ENCODE measurements at places on chromosomes 11 and 22.

DNA sequence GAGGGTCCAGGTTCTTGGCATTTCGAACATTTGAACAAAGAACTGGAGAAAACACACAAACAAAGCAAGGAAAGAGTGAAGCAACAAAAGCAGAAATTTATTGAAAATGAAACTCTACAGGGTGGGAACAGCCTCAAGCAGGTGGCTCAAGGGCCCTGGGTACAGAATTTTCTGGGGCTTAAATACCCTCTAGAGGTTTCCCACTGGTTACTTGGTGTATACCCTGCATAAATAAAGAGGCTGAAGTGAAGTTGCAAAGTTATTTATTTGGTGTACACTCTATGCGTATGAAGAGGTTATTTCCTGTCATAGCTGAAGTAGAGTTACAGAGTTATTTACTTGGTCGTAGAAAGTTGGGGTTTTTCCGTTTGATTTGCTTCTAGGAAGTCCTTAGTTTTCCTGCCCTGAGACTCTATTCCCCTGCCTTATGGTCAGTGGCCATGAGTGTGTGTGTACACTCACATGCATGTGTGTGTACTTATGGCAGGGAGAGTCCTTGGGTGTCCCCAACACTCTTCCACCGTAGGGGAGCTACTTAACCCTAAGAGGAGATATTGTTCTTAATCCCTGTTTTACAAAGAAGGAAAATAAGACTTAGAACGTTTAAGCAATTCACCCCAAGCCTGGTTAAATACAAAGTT is 5.6 kb upstream of the SMCO4 start:
- no peak for DNase-seq

GRCh38 chr11:83336993-83337392 is 50.8 kb upstream of the CCDC90B start:
- DNase-seq: no peak

DNA sequence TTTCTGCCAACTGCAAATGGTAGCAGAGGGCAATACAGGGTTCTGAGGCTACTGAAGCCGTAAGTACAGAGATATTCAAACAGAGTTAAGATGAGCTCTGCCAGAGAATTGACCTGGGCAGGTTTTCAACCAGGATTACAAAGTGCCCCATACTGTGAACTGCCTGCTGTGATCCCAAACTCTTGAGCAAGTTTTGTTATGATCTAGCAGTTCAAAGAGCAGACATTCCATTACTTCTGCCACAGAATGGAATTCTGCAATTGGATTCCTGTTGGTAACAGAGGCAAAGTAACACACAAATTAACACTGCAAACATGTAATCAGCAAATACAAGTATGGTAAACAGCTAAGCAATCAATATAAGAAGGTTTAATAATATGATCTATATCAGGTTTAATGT is 31.2 kb downstream of the ALG9 start:
- no peak for DNase-seq

DNA sequence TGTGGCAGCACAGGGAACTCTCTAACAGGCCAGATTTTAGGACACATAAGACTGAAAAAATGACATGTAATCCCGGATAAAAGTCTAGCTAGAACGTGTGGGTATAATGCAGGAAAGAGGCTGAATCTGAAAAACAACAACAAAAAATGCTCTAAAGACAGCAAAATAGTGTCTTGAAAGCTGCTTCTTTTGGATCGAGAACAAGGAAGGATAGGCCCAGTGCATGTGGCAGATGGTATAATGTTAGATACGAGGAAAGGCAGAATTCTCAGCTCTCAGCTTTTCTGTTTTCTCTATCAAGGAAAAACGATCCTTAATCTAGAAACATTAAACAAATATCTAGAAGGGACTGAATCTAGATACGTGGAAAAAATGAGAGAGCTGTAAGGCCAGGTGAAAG is 33.8 kb upstream of the PARVA start:
- DNase-seq: no peak

DNA sequence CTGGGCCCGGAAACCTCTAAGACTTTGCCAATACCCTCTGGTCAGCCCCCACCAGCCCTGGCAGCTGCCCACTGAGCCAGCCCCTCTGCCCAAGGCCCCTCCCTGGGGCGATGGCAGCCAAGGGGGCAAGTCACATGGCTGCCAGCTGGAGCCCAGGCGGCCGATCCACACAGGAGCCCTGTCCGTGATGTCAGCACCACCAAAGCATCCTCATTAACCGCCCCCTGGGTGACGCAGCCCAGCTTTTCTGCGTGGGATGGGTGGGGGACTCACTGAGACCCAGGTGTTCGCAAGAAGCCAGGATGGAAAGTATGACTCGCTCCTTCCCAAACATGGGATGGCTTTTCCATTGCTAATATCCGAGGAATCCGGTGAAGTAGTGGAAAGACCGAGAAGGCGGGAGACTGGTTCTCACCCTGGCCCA is 46.6 kb upstream of the WNT7B start:
- DNase-seq: no peak

DNA sequence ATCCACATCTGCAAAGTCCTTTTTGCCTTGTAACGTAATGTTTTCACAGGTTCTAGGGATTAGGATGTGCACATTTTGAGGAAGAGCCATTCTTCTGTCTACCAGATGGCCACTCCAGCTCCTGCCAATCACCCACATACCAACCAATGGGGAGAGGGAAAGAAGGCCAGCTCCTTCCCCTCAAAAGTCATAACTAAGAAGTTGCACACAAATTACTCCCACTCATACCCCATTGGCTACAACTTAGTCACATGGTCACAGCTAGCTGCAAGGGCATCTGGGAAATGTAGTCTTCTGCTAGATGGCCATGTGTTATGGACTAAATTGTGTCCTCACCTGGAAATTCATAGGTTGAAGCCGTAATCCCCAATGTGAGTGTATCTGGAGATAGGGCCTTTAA is 15.4 kb upstream of the MYOD1 start:
- no peak for DNase-seq

GRCh38 chr11:33842236-33842915 is 49.5 kb downstream of the LMO2 start:
- DNase-seq: no peak

- DNase-seq: no peak
Observed at GRCh38 chr11:77203901-77204753, 76.1 kb downstream of the MYO7A start.

DNA sequence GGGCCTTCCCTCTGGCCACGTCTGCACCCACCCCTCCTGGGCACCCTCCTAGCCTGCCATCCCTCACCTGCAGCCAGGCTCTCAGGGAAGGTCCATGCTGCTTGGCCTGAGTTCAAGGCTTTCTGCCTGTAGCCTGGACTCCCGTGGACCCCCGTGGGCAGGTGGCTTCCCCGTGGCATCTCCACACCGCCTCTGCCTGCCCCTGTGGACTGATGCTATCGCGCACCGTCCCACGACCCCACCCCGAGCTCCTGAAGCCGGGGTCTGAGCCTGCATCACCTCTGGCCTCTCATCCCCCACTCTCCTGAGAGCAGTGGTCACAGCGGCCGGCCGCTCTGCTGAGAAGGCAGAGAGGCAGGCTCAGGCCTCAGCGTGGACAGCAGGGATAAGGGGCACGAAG is 4.5 kb downstream of the IFITM5 start:
- no peak for DNase-seq

GRCh38 chr22:48068323-48068885 is 1306.0 kb downstream of the TBC1D22A start:
- no peak for DNase-seq

GRCh38 chr11:3944198-3944597 is 88.7 kb downstream of the STIM1 start:
- no peak for DNase-seq

DNA sequence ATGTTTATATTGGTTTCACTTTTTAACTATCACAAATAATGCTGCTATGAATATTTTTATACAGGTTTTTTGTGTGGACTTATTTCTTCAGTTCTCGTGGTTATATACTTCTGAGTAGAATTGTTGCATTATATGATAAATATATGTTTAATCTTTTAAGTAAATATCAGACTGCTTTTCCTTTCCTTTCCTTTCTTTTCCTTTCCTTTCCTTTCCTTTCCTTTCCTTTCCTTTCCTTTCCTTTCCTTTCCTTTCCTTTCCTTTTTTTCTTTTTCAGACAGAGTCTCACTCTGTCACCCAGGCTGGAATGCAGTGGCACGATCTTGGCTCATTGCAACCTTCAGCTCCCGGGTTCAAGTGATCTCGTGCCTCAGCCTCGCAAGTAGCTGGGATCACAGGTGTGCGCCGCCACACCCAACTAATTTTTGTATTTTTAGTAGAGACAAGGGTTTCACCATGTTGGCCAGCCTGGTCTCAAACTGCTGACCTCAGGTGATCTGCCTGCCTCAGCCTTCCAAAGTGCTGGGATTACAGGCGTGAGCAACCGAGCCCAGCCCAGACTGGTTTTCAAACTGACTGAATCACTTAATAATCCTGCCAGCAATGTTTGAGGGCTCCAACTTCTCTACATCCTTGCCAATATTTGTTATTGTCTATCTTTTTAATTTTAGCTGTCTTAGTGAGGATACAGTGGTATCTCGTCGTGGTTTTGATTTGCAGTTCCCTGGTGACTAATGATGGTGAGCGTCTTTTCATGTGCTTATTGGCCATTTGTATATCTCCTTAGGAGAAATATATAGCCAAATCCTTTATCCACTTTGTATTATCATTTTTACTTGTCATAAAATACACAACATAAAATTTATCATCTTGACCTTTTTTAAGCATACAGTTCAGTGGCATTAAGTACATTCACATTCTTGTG is 21.9 kb downstream of the HTR3B start:
- DNase-seq: no peak

- DNase-seq: no peak
Observed at GRCh38 chr11:113065330-113065729, 104.1 kb downstream of the NCAM1 start.

GRCh38 chr22:22207845-22208564 is 36.6 kb upstream of the VPREB1 start:
- peak; percentile 32 for DNase-seq

DNA sequence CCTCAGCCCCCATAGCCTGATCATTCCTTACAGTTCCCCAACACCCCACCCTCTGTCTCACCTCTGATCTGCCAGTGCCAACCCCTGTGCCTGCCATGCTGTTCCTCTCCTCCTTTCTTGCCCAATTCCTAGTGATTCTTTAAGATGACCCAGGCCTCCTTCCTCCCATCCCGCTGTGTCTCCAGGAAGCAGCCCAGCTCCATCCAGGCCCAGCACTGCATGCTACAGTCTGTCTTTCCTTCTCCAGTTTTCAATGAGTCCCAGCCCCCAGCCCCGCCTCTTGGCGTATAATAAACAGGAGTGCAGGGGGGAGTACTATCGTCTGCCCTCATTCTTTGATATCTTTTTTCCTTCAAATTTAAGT is 12.3 kb downstream of the LTBP3 start:
- no peak for DNase-seq

GRCh38 chr11:34212566-34212965 is 107.1 kb downstream of the NAT10 start:
- DNase-seq: no peak

DNA sequence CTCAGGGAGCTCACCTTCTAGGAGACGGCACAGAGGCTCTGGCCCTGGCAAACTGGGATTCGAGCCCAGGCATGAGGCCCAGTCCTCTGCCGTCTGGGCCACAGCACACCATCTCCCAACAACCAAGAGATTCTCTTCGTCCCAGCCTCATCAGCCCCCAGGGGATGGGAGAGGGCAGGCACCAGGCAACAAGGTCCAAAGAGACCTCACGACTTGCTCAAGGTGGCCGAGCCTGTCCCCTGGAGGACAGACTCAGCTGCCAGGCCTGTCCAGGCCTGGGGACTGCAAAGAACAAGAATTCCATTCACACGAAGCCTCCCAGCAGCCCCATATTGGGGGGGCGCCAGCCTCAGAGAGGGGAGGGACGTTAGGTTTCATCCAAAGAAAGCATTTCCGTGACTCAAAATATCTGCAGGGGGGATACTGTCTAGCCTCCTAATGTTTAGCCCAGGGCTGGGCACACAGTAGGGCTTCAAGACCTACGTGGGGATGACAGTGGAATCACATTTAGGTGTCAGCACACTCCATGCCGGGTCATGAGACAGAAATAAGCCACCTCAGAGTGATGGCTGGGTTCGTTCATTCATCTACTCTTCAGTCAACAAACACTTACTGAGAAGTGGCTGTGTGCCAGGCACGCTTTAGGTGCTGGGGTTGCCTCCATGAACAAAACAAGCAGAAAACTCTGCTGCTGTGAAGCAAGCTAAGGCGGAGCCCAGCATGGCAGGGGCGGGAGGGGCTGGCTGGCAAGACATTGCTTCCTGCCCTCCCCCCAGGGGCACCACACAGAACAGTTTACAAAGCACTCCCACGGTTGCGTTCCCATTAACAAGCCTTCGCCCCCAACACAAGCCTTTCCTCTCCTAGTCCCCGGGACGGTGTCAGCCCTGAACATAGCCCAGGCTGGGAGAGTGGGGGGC is 1.2 kb downstream of the CARNS1 start:
- peak; percentile 79 for DNase-seq

GRCh38 chr11:75155570-75156422 is 4.9 kb downstream of the SLCO2B1 start:
- DNase-seq: no peak

DNA sequence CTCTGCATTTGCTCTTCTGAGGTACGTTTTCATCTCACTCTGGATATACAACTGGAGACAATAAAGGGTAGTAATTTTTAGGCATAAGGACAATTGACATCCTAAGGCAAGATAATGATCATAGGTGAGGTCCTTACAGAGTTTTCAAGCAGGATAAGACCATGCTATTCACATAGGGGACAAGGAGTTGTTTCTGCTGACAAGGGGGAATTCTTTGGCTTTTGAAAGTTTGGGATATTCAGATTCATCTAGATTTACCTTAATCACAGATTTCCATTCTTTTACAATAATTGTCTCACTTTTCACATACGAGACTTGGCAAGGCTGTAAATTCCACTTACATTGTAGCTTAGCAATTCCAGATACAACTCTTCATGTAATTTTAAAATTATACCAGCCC is 256.2 kb downstream of the AASDHPPT start:
- DNase-seq: no peak

- DNase-seq: no peak
Observed at GRCh38 chr22:32839831-32840584, 38.5 kb downstream of the TIMP3 start.

DNA sequence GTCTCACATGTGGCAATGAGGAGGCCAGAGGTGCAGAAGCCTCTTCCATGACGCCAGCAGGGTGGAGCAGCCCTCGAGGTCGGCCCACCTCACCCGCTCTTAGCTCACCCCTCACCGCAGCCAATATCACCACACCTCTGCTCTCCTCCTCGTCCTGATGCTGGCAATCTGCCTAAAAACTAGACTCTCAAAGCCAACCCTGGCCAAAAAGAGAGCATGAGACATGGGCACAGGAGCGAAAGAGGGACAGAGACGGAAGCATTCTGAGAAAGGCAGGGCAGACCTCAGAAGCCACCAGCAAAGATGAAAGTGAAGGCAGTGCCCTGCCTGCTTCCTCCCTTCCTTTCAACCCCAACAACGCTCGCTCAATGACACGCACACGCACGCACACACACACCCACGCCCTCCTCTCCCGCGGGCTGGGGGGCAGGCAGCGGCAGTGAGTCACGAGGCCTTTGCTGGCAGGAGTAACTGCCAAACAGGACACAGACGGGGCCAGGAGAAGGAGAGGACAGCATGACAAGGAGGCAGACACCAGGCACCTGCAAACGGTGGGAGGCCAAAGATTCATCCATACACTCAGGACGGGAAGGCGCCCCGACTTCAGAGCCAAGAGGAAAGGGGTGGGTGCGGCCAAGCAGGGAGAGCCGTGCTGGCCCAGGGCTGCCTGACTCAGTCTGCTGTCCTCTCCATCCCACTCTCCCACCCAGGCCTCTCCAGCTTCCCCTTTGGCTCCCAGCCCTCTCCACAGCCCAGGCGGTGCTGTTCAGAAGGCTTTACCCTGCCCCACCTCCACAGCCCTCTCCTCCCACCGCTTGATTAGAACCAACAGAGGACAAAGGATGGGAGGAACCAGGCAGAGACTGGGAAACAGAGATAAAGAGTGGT is 11.4 kb downstream of the IGSF9B start:
- DNase-seq: peak; percentile 58

All from central memory CD8-positive, alpha-beta T cell (primary cell).